ENCODE measurements at places on chromosomes 13 and 19.

DNA sequence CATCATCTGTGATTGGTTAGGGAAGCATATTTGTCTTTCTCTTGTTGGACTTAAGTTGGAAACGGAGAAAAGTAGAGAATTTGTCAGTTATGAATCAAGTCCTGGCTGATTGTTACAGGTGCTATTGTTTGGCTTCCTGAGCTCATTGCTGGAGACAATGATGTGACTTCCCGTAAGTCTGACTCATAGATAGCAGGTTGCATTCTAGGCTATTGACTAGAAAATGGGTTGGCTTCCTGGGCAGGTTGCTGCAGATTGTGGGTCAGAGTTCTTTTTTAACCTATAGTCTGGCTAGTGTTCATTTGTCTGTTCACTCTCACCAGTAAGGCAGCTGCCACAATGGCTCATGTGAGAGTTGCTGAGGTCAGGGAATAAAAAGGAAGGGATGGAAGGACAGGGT is 101.5 kb downstream of the CCNA1 start:
- DNase-seq = no peak

GRCh38 chr19:12956446-12957388 is at the start of gene GADD45GIP1:
GADD45GIP1 (minus strand) TSS chr19:12957223; CDS start chr19:12957212, 11 bp downstream.
- DNase-seq = peak; percentile 81

- no peak for DNase-seq
Observed at GRCh38 chr13:18962168-18962734, 219.4 kb downstream of the TUBA3C start.

DNA sequence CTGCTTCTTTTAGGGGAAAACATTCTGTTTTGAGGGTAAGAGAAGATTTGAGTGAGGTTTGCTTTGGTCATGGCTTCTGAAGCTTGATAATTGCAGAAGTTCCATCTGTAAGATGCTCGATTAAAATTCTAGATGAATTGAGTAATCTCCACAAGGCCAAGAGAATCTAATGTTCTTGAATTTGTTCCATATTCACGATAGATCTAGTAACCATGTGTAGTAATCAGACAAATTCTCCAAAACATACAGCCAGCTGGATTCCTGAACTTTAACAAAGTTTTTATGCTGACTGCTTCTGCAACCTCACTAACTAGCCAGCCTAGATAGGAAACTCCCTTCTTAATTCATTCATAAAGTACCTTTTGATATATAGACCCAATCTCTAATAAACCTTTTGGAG is 92.7 kb downstream of the COL4A2 start:
- DNase-seq = no peak

- no peak for DNase-seq
Observed at GRCh38 chr13:40537146-40537895, 129.1 kb downstream of the FOXO1 start.

DNA sequence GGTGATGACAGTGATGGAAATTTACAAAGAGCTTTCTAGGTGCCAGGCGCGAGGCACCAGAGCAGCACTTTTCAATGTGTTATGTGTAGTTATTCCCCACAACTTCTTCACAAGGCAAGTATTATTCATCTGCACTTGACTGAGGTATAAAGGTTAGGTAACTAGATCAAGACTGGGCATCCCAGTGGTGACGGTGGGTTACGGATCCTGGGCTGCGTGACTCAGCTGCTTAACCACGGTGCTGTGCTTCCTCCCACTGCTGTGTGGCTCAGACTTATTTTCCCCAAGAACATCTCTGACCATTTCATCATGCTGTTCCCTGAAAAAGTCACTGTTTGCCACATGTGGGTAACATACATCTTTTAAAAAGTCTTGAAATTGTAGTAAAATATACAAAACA is 19.3 kb downstream of the EDDM13 start:
- DNase-seq = no peak

DNA sequence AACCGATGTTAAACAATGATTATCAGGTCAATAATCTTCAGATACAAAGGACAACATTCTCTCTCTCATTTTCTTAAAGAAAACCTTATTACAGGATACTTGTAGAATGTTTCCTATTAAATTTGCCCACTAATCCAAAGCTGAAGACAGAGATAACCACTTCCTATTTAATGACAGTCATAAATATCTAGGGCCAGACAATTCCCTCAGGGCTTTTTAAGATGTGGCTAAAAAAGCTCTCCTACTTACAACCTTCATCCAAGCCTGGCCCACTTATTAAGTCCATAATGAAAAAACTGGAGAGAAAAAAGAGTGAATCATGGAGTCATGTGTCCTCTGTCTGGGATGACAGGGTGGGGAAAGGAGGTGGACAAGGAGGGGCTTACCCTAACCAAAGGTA is 235.9 kb downstream of the KLF12 start:
- no peak for DNase-seq

GRCh38 chr19:41939861-41940730 is 11.8 kb upstream of the ERFL start:
- DNase-seq = no peak

GRCh38 chr19:45940515-45940805 is 25.9 kb upstream of the NANOS2 start:
- DNase-seq = no peak

- DNase-seq = peak; percentile 93
Observed at GRCh38 chr19:3450796-3451411, 29.4 kb downstream of the SMIM24 start.

Measured in uterus (tissue), 4 donors.